ENCODE measurements at places on chromosomes 1 and 21.
A peak's percentile ranks its signal among the peaks of the same experiment; 100 is the strongest.

DNA sequence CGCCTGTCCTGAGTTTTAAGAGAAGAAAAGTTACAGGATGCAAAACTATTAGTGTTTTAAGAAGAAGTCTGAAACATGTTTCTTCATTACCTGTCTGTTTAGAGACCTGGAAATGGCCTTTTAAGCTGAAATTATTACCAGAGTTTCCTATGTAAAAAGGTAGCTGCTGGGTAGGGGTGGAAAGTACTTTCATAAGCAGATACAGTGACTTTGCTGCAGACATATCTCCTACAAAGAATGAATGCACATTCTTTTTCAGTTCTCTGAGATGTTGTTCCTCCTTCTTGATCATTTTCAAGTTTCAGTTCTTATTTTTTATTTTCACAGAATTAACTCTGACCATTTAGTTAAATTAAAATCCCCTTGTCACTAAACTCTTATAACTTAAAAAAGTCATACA lies 1329.6 kb downstream of the KCNT2 start:
- no peak for DNase-seq

DNA sequence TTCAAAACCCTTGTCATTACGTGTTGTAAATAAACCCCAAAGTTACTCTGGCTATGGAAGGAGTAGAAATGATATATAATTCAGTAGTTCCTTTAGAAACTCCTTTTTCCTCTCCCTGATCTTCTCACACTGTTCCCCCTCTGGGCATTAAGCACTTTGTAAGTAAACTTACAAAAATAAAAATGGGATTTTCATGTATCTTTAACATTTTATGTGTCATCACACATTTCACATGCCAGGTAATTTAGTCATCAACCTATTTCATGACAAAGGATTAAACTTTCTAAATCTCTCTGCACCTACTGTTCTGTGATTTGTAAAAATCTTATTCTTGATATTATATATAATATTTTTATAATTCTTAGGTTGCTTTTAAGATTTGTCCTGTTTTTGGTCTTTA lies 176.9 kb downstream of the NEK7 start:
- no peak for DNase-seq

- no peak for DNase-seq
Measured at GRCh38 chr1:101253976-101254674, 17.3 kb downstream of the S1PR1 start.

DNA sequence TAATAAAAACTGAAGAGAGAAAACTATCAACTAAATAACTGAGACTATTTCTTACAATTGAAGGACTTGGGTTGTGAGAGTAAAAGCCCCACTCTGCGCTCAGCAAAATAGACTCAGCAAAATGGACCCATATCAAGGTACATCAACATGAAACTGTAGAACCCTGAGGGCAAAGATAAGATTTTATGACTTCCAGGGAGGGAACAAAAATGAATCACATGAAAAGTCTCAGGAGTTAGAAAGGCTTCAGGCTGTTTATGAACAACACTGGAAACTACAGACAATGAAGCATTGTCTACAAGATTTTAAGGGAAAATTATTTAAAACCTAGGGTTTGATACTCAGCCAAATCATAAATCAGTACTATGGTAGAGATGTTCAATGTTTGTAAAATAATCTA lies 434.3 kb downstream of the PTPRC start:
- DNase-seq: no peak

GRCh38 chr1:151997284-151997570 lies 3.6 kb upstream of the S100A10 start:
- DNase-seq: no peak

- no peak for DNase-seq
Measured at GRCh38 chr21:28345934-28346333, 646.7 kb downstream of the LTN1 start.

GRCh38 chr1:80251591-80251990 lies 1245.1 kb upstream of the ADGRL4 start:
- DNase-seq: no peak

DNA sequence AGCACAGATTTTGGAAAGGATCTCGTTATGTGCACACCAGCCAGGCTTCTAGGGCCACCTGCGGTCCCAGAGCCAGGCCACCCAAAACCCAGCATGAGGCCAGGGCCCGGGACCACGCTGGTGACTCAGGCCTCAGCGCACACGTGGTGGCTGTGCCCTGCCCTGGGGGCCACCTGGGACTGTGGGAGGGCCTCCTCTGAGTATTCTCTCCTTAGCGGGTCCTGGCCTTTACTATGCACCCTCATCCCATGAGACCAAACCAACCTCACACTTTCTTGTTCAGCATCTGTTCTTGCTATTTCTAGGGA lies 9.9 kb downstream of the WNT9A start:
- no peak for DNase-seq

- peak; percentile 2 for DNase-seq
Measured at GRCh38 chr1:196143602-196144342, 464.5 kb downstream of the KCNT2 start.

- DNase-seq: peak; percentile 96
Measured at GRCh38 chr1:20786253-20787028, 666 bp downstream of the HP1BP3 start.

DNA sequence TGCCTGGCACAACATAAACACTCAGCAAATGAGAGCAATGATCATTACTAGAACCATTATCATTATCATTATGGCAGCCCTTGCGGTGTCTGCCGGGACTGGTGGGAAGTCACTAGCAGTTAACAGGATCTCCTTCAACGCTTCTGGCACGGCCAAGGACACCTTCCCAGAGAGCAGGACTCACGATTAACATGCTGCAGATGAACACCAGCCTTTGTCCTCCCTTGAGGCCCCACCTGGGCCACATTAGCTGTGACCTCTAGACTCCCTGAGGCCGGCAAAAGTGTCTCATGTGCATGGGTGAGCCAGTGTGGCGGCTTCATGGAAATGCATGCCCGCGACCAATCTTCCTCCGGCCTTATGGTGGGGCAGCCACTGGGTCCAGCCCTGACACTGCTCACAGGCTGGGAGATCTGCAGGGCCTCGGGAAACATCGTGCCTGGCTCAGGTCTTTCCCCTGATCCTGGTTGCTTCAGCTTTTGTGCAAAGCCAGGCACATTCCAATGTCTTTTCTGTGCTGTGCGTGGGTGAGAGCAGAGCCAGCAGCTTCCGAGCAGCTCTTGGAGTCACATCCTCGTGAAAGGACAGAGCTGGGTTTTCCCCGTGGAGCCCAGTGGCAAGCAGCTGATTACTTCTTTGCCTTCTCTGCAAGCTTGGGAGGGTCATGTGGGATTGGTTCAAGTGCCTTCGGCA lies 107.3 kb downstream of the HMGB4 start:
- no peak for DNase-seq

GRCh38 chr1:157274698-157275534 lies 136.7 kb upstream of the ETV3 start:
- no peak for DNase-seq

DNA sequence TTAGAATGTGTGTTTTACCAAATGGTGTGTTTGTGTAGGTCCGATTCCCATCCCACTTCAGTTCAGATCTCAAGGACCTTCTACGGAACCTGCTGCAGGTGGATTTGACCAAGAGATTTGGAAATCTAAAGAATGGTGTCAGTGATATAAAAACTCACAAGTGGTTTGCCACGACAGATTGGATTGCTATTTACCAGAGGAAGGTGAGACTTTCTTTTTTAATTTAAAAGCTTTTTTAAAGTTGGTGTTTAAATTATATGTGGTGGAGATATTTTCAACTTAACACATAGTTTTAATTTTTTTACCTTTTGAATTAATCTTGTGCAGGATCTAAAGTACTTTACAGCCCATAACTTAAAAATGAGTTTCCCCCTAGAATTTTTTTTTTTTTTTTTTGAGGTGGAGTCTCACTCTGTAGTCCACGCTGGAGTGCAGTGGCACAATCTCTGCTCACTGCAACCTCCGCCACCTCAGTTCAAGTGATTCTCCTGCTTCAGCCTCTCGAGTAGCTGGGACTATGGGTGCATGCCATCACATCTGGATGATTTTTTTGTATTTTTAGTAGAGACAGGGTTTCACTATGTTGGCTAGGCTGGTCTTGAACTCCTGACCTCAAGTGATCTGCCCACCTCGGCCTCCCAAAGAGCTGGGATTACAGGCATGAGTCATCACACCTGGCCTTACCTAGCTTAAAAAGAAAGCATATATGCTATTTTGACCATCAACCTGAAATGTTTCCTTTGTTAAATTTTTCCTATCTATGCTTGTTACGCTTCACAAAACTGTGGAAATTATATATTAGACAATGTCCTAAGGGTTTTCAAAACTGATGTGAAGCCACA lies 70.3 kb downstream of the PRKACB start:
- DNase-seq: no peak

GRCh38 chr1:203153989-203154821 lies 21.4 kb downstream of the MYBPH start:
- DNase-seq: no peak

GRCh38 chr1:3326516-3327388 lies 127.7 kb upstream of the ARHGEF16 start:
- DNase-seq: no peak

GRCh38 chr1:205595861-205596260 lies 36.0 kb downstream of the ELK4 start:
- DNase-seq: no peak

DNA sequence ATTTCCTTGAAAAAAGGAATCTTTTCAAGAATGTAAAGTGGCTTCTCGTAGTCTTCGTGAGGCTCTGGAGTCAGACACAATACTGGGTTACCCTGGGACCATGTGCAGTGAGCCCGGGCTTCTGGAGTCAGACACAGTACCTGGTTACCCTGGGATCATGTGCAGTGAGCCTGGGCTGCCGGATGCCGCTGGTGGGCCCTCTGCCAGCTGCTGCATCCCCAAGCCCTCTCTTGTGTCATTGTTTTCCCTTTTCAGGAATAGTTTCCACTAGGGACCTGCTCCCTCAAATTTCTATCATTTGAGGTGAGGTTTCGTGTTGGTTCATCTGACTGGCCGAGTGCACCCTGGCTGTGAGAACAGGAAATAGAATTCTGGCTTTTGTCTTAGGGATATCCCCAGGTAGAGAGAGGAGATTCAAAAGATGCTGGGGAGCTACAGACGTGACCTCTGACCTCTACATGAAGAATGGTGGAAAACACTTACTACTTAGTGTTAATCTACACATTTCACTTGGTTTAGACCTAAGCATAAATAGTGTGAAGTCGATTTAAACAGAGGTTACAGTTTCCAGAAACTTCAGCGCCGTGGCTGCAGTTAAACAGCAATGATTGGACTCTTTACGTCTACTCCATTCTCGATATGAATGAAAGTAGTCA lies 10.6 kb downstream of the ADARB1 start:
- no peak for DNase-seq

DNA sequence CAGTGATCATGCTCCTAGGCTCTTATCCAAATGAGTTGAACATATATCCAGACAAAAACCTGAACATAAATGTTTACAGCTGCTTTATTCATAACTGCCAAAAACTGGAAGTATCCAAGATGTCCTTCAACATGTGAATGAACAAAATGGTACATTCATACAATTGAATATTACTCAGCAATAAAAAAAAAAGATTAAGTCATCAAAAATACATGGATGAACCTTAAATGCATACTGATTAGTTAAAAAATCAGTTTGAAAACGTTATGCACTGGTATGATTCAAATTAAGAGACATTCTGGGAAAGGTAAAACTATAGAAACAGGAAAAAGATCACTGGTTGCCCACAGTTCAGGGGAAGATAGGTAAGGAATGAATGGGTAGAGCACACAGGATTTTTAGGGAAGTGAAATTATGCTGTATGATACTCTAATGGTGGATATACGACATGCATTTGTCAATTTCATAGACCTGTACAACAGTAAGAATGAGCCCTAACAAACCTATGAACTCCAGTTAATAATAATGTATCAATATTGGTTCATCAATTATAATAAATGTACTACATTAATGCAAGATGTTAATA lies 3.1 kb downstream of the LRRC40 start:
- DNase-seq: no peak

GRCh38 chr1:3593334-3593733 lies 18.0 kb downstream of the MEGF6 start:
- DNase-seq: no peak

DNA sequence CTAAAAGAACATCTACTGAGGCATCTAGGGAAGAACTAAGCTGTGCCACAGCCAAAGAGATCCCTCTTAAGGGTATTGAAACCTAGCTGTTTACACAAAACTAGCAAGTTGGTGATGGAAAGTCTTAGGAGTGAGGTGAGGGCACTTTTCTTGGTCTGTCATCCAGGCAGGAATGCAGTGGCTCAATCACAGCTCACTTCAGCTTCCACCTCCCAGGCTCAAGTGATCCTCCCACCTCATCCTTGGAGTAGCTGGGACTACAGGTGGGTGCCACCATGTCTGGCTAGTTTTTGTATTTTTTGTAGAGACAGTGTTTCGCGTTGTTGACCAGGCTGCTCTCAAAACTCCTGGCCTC lies 2.4 kb downstream of the PLEKHO1 start:
- no peak for DNase-seq
